ENCODE measurements at places on chromosomes 6 and 20.

GRCh38 chr6:45314146-45314545 lies 14.0 kb upstream of the RUNX2 start:
- DNase-seq = no peak

DNA sequence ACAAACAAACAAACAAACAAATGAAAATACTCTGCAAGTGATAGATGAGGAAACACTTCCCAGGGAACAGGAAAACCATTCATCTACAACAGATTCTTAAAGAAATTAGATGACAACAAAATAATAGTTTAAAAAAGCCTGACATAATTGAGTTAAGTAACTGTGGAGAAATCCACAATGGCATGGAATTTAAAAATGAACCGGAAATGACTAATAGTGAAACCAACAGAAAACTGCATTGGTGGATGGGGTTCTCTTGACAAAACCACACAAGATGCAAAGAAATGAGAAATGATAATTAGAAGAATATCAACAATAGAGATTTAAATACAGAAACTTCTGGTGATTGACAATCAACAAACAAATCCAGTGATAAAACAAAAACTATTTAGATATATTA lies 785.6 kb downstream of the QKI start:
- DNase-seq = no peak

DNA sequence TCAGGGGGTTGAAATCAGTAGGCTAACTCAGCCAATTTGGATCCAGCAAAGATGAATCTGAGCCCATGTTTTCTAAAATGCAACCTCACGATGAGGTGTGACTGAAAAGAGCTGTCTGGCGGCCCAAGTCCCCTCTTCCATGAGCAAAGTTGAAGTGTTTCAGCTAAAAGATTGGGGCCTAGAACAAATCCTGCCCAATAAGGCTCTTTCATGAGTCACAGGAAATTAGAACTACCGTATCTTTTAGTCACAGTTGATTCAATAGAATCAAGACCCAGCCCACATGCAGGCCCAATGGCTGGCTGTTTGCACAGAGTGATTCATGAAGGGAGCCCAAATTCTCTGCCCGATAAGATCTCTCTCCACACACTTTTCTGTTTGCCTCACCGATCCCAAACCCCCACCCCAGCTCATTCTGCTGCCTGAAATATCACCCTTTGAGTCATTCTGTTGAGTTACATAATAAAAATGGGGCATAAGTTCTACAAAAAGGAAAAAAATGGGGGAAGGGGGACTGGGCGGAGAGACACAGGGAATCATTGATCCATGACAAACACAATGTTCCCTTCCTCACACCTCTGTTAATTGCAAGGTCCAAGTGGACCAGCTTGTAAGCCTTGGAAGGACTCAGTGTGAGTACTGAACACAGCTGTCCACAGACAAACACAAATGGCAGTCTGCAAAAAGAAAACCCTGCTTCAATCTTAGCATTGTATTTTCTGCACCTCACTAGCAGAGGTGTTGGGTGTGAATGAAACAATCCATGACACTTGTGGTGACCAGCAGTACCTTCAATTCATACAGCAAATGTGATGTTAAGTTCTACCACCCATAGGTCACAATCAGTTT lies 13.8 kb downstream of the FOXQ1 start:
- no peak for DNase-seq

GRCh38 chr6:109892451-109893435 lies 85.4 kb upstream of the GPR6 start:
- DNase-seq = no peak

DNA sequence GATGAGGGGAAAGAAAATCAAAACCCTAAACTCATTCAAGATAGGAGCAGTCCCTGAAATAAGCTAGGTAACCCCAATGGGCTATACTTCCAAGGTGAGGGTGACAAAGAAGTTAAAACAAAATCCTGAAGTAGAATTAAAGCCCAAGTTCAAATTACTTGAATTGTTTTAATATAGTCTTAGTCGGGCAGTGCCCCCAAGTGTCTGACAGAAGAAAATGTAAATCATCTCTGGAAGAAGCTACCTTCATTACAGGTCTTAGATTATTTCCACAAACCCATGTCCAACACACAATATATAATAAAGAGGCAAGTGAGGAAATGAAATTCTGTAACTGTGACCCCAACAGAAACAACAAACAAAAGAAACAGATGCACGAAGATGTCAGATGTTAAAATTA lies 36.8 kb upstream of the L3MBTL3 start:
- no peak for DNase-seq

- no peak for DNase-seq
These were observed 3.8 kb upstream of the DYNLRB1 start for GRCh38 chr20:34512266-34512954.

- no peak for DNase-seq
These were observed 44.6 kb upstream of the LRFN2 start for GRCh38 chr6:40631744-40632143.

- DNase-seq = no peak
These were observed 114.1 kb downstream of the CD83 start for GRCh38 chr6:14231501-14232280.

GRCh38 chr6:52284131-52284459 lies 447 bp downstream of the MCM3 start:
- DNase-seq = no peak

DNA sequence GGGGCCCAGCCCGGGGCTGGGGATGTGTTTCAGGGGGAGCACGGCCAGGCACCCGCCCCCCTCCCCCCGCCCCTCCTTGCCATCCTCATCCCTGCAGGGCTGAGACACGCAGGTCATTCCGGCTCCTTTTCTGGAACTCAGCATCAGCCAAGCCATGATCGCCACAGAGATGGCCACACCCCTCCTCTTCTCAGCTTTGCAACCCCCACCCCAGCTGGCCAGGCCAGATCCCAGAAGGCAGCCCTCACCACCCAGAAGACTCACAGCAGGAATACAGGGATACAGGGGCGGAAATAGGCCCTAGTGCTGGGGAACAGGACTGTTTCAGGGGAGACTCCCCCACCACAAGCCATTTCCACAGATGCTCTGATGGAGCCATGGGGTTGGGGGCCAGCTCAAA lies 33.5 kb downstream of the YTHDF1 start:
- no peak for DNase-seq

DNA sequence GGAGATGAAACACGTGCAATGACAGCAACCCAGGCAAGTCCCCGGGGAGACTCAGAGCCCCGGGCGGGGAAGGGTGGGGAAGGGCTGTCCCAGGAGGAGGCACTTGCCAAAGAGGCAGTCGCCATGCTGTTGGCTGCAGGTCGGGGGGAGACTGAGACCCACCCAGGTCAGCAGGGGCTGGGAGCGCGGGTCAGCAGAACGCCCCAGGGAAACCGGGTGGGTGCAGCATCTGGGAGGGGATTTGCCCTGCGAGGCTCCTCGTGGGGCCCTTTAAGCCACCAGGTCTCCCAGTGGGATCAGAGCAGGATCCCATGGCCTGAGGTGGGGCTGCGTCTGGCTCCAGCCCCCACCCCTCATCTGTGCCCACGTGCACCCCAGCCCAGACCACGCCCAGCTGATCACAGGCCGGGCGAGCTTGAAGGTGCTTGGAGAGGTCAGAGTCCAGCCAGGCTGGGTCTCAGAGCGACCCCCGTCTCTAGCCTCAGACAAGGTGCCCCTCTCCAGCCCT lies 65.5 kb downstream of the YTHDF1 start:
- DNase-seq = no peak

- no peak for DNase-seq
These were observed 2.8 kb downstream of the PPP1R10 start for GRCh38 chr6:30614044-30614842.

- DNase-seq = no peak
These were observed 52.8 kb downstream of the MYLIP start for GRCh38 chr6:16181439-16182297.

- DNase-seq = no peak
These were observed 59.9 kb upstream of the PMEPA1 start for GRCh38 chr20:57769756-57770155.

GRCh38 chr6:127933852-127934840 lies 33.3 kb upstream of the THEMIS start:
- no peak for DNase-seq

- no peak for DNase-seq
These were observed 11.0 kb downstream of the FRS3 start for GRCh38 chr6:41768545-41769308.

DNA sequence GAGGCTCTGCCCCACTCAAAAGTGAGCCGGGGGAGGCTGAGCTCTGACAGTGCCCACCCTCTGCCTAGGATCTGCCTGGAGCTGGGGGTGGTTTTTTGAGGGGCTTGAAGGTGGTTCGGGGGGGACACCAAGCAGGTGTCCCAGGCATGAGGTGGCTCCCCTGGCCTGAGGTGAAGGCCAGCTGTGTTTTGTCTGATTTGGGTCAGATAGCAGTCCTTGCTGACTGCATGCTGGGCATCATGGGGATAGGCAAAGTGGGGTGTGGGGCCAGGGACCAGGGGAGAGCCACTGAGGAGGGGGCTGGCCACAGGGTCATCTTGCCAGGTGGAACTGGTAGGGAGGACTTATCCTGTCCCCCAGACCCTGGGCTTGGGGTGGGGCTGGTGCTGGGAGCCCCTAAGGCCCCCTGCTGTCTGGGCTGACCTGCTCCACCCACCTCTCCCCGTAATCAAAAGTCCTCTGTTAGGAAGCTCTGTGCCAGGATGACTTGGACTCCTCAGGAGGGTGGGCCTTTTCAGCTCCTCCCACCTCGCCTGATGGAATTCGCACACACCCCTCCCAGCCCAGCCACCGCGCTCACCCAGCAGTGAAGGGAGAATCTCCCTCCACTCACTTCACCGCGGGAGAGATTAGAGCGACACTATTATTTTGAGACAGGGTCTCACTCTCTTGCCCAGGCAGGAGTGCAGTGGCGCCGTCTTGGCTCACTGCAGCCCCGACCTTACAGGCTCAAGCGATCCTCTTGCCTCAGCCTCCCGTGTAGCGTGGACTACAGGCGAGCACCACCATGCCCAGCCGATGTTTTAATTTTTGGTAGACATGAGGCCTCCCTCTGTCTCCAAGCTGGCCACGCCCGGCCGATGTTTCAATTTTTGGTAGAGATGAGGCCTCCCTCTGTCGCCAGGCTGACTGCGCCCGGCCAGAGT lies 1.5 kb upstream of the COL9A3 start:
- no peak for DNase-seq

DNA sequence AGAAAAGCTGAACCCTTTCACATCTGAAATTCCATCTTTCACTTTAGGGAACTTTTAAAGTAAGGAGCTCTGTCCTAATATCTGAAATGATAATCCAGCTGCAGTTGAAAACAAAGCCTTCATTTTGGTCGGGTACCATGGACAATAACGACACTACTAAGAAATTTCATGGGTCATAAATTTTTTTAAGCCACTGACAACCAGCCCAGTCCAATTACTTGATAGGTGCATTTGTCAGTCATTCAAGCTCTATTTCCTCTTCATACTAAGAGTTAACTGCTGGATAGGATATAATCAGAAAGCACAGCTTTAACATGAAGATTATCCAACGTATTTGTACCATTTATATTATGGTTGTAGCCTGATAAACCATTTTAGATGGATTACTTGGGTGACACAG lies 52.5 kb downstream of the MMUT start:
- no peak for DNase-seq
